ENCODE measurements at places on chromosomes 7 and 10.

DNA sequence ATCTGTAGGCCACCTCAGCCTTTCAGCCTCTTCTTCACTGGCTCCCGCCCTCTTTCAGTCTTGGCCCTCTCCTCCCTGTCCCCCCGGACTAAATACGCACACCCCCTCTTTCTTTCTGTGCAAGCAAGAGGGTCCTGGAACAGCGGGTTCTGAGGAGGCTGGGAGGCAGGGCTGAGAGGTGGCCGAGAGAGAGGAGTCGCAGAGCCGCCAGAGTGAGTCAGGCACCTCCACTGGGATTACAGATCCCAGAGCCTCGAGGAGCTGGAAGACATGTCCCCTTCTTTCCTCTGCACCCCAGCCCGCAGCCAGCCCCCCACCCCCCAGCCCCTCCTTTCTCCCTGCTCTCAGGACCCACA is 182 bp downstream of the CCDC136 start:
- H3K27me3 ChIP-seq: peaks cover 6% of the 10 kb centered on the region
- no peak overlapping the region for H3K27ac ChIP-seq
- peak overlapping the region; percentile 77 for H3K4me3 ChIP-seq

- H3K27ac ChIP-seq: no peak overlapping the region
- H3K4me1 ChIP-seq: no peaks in the 10 kb centered on the region
- peak; percentile 13 for DNase-seq
- H3K4me3 ChIP-seq: no peak overlapping the region
- H3K27me3 ChIP-seq: no peaks in the 10 kb centered on the region
These were observed 7.3 kb downstream of the MMP21 start for GRCh38 chr10:125768219-125768855.

DNA sequence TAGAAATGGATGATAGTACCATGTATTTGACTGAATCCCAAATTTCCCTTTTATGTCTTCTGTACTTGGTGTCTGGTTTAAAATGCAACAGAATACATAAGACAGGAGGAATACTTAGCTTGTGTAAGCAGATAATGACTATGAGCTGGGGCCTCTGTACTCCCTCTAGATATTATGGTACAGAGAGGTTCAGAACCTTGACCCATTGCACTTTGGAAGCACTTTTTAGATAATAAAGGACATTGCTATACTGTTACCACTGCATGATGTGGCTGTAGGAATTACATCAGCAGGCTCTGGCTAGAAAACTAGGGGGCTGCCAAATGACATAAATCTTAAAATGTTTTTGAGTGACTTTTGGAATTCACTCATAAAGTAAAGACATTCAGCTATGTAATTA is 526.6 kb downstream of the SORCS1 start:
- DNase-seq: no peak
- H3K36me3 ChIP-seq: no peaks in the 10 kb centered on the region
- H3K27ac ChIP-seq: no peak overlapping the region
- H3K4me1 ChIP-seq: no peaks in the 10 kb centered on the region
- no peaks in the 10 kb centered on the region for H3K27me3 ChIP-seq

- H3K36me3 ChIP-seq: no peaks in the 10 kb centered on the region
- H3K4me3 ChIP-seq: no peak overlapping the region
- DNase-seq: peak; percentile 64
- H3K27ac ChIP-seq: no peak overlapping the region
- no peaks in the 10 kb centered on the region for H3K4me1 ChIP-seq
These were observed 65.5 kb downstream of the LRRC17 start for GRCh38 chr7:102978284-102978683.

- H3K36me3 ChIP-seq: no peaks in the 10 kb centered on the region
- no peak overlapping the region for H3K27ac ChIP-seq
- no peaks in the 10 kb centered on the region for H3K4me1 ChIP-seq
- DNase-seq: no peak
These were observed 137.4 kb downstream of the HGF start for GRCh38 chr7:81632418-81632817.

DNA sequence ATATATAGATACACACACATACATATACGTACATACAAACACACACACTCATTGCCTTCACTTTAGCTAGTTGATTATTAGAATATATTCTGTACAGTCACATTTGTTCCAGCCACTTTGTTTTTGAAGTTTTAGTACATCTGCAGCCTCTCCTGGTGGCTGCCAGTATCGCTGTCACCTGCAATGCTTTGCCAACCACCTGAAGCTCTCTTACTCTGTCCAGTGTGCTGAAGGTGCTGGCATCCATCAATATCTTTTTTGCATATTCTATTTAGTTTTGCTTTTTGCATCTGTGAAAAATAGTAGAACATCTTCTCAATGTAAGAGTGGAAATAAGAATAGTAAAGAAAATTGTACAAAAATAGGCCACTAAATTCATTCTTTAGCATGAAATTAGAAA is 388.6 kb downstream of the EXOC4 start:
- no peaks in the 10 kb centered on the region for H3K27me3 ChIP-seq
- peaks cover 2% of the 10 kb centered on the region for H3K36me3 ChIP-seq
- H3K27ac ChIP-seq: no peak overlapping the region
- DNase-seq: no peak
- H3K4me3 ChIP-seq: no peak overlapping the region

GRCh38 chr7:102180727-102181126 is 105.9 kb upstream of the SH2B2 start:
- no peak for DNase-seq
- no peak overlapping the region for H3K4me3 ChIP-seq
- no peaks in the 10 kb centered on the region for H3K27me3 ChIP-seq
- H3K36me3 ChIP-seq: peaks cover 34% of the 10 kb centered on the region
- H3K27ac ChIP-seq: no peak overlapping the region

GRCh38 chr7:3927446-3928110 is 626.5 kb downstream of the SDK1 start:
- H3K4me3 ChIP-seq: no peak overlapping the region
- no peak for DNase-seq
- H3K4me1 ChIP-seq: peaks cover 12% of the 10 kb centered on the region
- no peak overlapping the region for H3K27ac ChIP-seq

DNA sequence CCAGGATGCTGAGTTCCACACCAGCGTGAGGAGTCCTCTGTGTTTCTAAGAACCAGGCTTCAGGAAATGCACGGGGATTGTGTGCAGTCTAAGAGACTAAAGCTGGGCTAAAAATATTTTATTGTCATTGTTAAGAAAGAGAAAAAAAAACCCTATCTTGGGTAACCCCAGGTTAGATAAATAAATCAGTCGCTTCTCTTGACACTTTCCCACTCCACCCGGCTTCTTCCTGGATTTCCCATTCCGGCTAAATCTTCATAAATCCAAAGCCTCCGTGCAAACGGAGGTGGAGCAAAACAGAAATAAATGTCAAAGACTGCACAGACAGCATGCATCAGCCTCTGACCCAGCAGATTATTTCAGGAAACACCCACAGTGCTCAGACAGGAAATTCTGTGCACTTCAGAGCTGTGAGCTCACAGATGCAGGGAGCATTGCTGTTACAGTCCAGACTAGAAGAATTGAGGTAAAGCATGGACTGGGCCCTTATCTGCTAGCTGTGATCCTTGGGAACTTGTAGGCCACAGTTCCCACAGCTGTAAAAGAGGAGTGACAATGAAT is 44.8 kb upstream of the GRID1 start:
- H3K4me1 ChIP-seq: no peaks in the 10 kb centered on the region
- no peaks in the 10 kb centered on the region for H3K36me3 ChIP-seq
- no peaks in the 10 kb centered on the region for H3K27me3 ChIP-seq
- DNase-seq: peak; percentile 13
- no peak overlapping the region for H3K27ac ChIP-seq
- no peak overlapping the region for H3K4me3 ChIP-seq

- peaks cover 3% of the 10 kb centered on the region for H3K36me3 ChIP-seq
- no peak for DNase-seq
- H3K4me1 ChIP-seq: no peaks in the 10 kb centered on the region
- H3K27ac ChIP-seq: no peak overlapping the region
- H3K4me3 ChIP-seq: no peak overlapping the region
These were observed 286.6 kb downstream of the ELMO1 start for GRCh38 chr7:37162106-37162505.

DNA sequence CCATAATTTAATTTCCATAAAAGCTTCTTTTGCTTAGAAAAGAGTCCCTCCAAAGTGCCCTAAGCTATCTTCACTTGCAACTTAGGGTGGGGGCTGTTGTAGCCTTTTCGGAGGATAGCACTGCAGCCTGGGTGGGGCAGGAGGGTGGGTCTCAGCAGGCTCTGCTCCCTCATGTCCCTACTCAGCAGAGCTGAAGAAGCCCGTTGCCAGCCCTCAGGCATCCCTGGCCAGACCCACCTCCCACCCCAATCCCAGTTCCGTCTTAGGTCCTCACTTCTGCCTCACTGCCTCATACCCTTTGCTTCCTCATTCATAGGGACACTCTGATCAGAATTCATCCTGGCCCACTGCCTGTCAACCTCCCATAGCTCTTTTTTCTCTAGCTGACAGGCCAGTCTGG is 99.8 kb upstream of the ZMIZ1 start:
- no peak for DNase-seq
- no peak overlapping the region for H3K27ac ChIP-seq
- no peaks in the 10 kb centered on the region for H3K27me3 ChIP-seq
- no peaks in the 10 kb centered on the region for H3K36me3 ChIP-seq
- peaks cover 32% of the 10 kb centered on the region for H3K4me1 ChIP-seq
